CD4-positive, alpha-beta T cell treated with Interleukin-12 subunit alpha and Interleukin-12 subunit beta, for 1 hour (primary cell): ENCODE measurements at places on chromosomes 6 and 20.

- DNase-seq = no peak
Measured at GRCh38 chr20:21090111-21090618, 16.0 kb downstream of the LINC00237 start.

GRCh38 chr6:28248916-28249315, 3.2 kb downstream of the ZKSCAN4 start:
- DNase-seq = no peak

- no peak for DNase-seq
Measured at GRCh38 chr6:29870104-29870503, 42.5 kb downstream of the HLA-G start.

DNA sequence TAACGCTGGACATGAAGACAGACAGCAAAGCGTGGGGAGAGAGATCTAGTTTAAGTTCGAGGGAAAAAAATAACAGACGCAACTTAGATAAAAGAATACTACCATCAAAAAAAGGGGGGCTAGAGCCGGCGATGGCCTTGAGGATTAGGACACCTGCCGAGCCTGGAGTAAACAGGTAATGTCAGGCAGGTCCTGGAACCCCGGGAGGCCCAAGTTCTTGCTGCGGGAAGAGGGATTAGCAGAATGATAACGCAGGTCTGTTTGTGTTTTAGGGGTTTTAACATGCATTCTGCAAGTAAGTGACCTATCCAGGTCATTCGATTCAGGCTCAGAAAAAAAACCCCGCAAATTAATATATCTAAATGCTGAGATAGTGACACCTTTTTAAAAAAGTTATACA, 754 bp upstream of the TMEM170B start:
- DNase-seq = no peak

DNA sequence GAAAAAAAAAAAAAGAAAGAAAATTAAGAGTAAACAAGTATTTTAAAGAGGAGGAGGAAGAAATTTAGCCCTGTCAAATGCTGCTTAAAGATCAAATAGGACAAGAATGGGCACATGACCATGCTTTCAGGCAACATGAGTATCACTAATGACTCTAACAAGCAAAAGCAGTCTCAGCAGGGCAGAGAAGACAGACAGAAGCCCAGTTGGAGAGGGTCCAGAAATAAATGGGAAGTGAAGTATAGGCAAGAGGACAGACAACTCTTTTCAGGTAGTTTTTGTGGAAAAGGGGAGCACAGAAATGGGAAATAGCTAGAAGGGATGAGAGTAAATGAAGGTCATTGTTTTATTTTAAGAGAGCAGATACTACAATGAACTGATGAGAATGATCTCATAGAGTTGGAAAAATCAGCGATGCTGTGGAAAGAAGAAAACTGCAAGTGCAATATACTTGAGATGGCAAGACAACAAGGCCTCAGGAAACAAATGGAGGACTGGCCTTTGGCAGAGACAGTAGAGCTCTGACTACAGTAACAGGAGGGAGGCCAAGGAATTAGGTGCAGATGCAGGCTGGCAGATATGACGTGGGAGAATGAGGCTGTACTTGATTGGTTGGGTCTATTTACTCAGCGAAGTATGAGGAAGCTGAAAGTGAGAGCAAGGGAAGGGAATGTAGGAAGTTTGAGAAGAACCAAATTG, 40.3 kb downstream of the KIF6 start:
- no peak for DNase-seq

- DNase-seq = no peak
Measured at GRCh38 chr20:58340151-58340550, 30.6 kb downstream of the RAB22A start.

DNA sequence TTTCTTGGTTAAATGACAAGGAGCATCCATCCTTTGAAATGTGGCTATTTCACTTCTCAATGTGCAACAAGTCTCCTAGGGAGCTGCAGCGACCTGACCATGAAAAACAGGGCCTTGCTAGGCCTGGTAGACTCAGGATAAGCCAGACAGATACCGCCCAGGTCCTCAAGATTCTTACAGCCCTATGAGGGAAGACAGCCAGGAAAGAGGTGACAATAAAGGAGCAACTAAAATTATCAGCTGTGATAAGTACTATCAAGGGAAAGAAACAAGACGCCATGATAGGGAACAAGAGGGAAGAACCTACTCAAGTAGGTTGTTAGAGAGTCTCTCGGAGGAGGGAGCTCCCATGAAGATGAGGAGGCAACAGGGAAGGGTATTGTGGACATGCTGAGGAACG, 51.4 kb upstream of the EMILIN3 start:
- DNase-seq = no peak

DNA sequence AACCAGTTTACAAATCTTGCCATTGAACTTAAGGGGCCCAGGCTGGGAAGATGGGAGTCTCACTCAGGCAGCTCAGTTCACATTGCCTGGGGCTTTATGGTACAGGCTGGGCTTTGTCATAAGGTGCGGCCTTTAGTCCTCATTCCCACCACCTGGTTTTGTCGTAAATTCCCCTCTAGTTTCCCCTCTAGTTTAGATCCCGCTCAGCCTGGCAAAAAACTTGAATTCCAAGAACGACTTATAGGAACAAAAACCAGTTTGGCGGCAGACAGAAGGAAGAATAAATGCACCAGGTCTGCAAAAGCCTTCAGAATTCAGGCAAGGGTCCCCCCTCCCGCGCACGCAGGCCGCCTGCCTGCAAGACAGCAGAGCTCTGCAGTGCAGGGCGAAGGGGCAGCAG, 4.1 kb downstream of the BMP7 start:
- DNase-seq = no peak

DNA sequence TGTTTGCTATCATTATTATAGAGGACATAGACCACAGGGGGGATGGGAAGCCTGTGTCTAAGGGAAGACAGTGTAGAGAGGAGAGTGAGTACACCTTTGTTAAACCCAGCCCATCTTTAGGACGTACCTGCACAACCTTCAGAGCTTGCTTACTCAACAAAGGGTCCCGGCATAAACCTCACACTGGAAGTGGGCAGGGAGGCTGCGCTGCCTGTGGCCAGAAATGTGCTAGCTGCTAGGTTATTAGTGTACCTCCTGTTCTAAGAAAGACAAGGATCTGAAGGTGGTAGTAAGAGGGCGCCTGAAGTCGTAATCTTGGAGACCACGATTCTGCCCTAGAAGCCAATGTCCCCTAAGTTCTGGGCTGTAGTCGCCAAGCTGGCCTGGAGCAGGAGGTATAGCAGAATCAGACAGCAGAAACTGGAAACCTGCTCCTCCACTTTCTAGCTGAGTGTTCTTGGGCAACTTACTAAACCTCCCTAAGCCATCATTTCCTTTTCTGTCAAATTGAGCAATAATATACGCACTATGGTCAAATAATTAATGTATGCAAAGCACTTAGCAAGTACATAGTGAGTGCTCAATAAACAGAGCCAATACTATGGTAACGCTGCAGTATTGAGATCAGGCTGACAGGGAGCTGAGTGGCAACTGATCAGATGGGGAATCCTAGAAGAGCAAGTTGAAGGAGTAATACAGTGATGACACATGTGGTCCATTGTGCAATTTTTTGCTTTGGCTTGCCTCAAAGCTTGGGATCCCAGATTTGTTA, 16.8 kb upstream of the AKIRIN2 start:
- DNase-seq = peak; percentile 37

GRCh38 chr6:144013486-144013909, 5.4 kb upstream of the PLAGL1 start:
- peak; percentile 67 for DNase-seq

GRCh38 chr6:2231438-2231837, 14.0 kb downstream of the GMDS start:
- DNase-seq = no peak

GRCh38 chr6:153958860-153959259, 80.2 kb upstream of the OPRM1 start:
- DNase-seq = no peak

DNA sequence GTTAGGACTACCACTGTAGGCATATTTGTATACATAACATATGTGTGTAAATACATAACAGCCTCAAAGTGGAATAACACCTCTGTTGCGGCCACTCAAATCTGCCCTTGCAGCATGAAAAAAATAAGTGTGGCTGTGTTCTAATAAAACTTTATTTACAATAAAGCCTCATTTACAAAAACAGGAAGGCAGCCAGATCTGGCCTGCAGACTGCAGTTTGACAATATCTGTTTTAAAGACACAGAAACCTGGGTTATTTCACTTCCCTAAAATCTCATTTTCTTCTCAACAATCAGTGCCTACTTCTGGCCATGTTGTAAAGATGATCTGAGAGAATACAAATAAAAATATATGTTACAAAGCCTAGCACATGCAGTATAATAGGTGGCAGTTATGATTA, 53.9 kb upstream of the SCML4 start:
- DNase-seq = no peak

DNA sequence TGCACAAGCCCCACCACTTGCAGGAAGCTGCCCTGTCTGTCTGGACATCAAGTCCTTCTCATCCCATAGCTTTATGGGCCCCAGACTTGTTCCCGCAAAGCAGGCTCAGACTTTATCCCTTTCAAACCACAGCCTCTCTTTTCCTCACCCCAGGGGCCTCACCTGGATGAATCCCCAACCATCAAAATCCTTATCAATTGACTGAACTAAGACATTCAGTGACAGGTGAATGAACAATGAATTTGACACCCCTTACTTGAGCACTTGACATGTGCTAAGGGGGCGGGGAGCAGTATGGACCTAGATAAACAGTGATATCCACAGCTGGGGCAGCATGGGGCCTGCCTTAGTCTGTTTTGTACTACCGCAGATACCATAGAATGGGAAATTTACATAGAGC, 5.0 kb downstream of the RAB44 start:
- no peak for DNase-seq

DNA sequence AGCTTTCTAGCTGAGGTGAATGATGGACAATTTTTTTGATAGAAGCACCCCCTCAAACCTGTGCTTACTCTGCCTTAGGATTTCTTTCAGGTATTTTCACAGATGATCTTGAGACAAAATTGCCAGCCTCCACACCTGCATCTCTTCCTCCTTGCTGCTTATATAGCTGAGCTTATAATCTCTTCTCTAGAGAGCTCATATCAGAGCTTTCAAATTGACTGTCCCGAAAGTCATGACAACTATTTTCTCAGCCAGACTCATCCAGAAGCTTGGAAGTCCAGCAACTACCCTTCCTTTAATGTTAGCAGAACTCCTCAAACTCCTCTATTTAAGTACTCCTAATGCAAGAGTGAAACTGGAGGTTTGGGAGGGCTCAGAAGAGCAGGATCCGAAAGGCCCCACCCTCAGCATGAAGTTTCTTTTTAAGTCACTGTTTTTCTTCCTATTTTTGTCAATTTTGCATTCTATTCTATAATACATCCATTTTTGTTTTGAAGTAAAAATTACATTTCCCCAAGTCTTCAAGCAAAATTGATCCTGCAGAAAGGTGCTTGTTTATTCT, 12.7 kb downstream of the CGA start:
- DNase-seq = no peak

GRCh38 chr20:39092733-39093410, 130.7 kb downstream of the DHX35 start:
- DNase-seq = no peak

GRCh38 chr6:44674226-44675155, 287.0 kb downstream of the CDC5L start:
- DNase-seq = no peak

GRCh38 chr6:18753076-18753475, 365.9 kb downstream of the RNF144B start:
- no peak for DNase-seq
